ENCODE measurements at places on chromosomes 7 and 10.

GRCh38 chr10:88182601-88182930 is 319.1 kb downstream of the PTEN start:
- DNase-seq: no peak

GRCh38 chr7:55360486-55360885 is 4.7 kb upstream of the LANCL2 start:
- DNase-seq: no peak

DNA sequence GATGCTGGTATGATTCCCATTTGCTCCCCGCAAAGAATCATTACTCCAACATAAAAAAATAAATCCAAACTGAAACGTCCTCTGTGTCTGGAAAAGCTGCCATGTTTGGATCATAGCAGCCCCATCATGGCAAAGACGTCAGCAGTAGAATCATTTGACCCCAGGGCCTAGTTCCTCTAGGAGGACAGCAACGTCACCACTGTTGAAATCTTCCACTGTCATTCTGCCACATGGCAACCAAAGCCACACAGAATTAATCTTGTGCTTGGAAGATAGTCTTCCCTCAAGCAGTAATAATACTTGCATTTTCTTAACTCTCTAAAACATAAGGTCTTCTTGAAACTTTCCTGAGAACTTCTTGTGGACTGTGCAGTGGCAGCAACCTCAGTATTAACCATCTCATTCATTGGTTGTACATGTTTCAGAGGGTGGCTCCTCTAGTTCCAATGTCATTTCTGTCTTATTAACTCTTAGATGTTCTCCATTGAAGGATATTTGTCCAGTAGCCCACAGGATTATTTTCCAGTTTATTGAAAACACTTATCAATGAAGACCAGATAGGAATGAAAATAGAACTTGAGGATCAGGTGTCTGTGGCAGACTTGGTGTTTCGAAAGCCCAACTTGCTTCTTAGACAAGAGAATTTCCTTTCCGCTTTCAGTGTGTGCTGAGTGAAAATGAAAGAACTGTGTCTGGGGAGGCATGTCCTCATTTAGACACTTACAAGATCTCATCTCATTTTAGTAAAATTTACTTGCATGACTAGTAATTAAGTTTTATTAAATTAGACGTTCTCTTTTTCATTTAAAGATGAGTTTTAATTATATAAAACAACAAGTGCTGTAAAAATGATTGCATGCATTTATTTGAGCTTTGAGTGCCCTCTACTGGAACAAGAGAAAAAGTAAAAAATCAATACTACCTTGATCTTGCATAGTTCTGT is 28.9 kb upstream of the INHBA start:
- no peak for DNase-seq

GRCh38 chr10:85400981-85401695 is 965.5 kb downstream of the GRID1 start:
- DNase-seq: no peak

DNA sequence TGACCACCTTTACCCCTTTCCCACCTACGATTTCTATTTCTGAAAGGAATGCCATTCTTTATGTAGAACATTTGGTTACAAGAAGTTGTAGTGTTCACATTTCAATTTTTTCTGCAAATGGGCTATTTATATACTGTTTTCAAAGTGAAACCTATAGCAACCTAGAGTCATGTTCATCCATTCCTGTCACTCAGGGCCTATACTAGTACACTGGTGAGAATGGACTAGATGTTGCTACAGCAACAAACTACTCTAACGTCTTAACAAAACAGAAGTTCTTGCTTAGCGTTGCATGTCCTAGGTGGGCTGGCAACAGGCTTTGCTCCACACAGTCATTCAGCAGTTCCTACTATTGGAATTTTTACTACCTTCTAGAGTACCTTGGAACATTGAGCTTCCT is 16.3 kb downstream of the CASD1 start:
- DNase-seq: no peak

DNA sequence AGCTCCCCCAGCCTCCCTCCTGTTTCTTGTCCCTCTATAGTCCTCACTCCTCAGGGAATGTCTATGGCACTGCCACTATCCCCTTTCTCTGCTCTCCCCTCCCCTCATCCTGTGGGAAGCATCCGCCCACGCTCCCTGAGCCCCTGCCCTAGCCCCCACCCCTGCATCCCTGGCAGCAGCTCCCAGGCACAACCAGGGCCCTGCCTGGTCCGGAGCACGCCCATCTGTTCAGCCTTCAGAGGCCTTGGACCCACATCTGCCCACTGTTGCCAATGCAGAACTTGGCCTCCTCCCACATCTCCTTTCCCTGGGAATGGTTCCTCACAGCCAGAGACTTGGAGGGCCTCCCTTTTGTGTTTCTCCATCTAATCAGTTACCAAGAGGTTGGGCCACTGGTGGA is 20.4 kb upstream of the TBRG4 start:
- no peak for DNase-seq

DNA sequence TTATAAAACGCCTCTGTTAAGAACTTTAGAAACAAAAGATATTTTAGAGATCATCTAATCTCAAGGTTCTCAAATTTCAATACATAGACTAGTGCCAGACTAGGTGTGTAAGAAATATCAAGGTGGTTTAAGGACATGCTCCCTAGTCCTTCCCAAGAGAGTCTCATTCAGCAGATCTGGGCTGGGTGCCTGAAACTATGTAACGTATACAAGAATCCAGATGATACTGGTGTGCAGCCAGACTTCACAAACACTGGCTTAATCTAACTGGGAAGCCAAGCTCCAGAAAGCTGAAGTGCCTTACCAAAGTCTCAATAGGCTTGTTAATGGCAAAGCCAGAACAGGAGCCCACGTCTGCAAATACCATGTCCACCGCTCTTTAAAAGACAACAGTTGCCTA is 105.0 kb upstream of the AMPH start:
- no peak for DNase-seq

DNA sequence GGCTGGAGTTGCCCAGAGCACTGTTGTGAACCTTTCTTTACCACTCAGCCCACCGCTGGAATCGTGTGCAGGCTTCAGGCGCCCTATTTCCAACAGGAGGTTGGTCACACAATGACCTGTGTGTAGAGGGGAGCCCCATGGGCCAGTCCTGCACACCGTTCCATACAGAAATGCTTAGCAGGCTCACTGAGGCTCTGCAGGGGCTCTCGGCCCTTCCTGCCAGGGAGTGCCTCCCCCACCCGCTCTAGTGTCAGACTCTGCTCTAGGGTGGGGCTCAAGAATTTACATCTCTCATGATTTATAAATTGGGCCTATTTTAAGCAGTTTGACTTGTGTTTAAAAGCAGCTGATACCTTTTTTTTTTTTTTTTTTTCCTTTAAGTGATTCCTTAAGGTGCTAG is 42.0 kb downstream of the SHH start:
- DNase-seq: no peak

GRCh38 chr10:100216006-100216405 is 13.4 kb downstream of the CHUK start:
- no peak for DNase-seq

DNA sequence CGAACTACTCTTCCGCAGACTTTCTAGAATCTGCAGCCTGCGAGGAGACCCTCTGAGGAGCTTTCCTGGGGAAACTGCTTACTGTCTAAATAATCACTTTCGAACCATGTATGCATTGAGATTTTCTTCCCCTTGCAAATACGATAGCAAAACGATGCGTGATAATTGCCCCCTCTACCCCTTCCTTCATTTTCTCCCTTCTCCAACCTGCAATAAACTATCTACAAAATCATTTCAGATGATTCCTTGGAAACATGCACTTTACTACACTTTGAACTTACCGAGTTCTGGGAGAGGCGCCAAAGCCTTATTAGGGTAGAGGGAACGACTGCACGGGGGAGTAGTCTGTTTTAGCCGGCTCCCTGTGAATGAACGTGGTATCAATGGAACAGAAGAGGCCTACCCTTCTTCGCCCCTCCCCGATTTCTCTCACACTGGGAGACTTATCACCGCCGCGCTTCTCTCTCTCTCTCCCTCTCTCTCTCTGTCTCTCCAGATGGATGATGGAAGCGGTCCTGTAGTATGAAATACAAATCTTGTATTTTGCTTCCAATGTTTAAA is at the start of gene FGFBP3:
FGFBP3 (minus strand) TSS at position 370 of the 561 bp plus-strand sequence. CDS start 517 bp downstream, outside the sequence.
- DNase-seq: no peak

DNA sequence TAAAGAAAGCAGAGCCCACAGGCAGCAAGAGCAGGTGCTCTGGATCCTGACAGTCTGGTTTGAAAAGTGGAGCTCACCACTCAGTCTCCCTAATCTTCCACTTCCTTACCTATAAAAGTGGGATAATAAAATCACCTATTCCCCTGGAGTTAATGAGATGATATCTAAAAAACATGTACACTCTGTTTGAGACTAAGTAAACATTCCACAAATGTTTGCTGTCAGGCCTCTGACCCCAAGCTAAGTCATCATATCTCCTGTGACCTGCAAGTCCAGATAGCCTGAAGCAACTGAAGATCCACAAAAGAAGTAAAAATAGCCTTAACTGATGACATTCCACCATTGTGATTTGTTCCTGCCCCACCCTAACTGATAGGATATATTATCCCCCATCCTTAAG is 1324.5 kb downstream of the XPNPEP1 start:
- no peak for DNase-seq

DNA sequence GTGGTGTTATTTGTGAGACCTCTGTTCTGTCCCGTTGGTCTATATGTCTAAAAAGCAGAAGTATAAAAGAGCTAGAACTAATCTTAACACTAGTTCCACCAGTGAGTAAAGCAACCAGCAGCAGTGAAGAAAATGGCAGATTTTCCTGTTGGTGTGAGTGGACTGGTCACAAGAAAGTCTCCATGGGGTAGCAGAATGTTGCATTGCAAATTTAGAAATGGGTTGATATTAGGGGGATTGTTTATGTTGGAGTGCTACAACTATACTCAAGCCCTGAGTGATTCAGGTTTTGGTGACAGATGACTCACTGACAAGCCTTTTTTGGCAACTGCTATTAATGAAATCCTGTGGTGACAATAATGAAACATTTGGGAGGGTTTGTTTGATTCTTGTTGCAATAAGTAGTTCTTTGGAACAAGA is 5.6 kb downstream of the AVL9 start:
- no peak for DNase-seq
